ENCODE measurements at places on chromosomes 2 and 18. TPM values are rescaled to one million over a fixed set of nuclear protein-coding genes. Genes with fewer than 3 reads are reported as not detected.

Gene HSPE1
- 109 TPM for total RNA-seq

Gene SLC11A1
- not detected for total RNA-seq

Gene PRSS56
- not detected for total RNA-seq

Gene INO80C
- 4.3 TPM for total RNA-seq

Gene TGFBRAP1
- 11.6 TPM for total RNA-seq

Gene ATP8B1
- total RNA-seq: 5.4 TPM

Gene MOGAT1
- total RNA-seq: not detected

Gene SLC35F6
- 36.0 TPM for total RNA-seq

Gene WDR43
- total RNA-seq: 31.0 TPM

Gene CNDP1
- total RNA-seq: not detected

Gene PFN4
- not detected for total RNA-seq

Gene TFCP2L1
- not detected for total RNA-seq

Gene PCARE
- not detected for total RNA-seq

Gene MEIS1
- 8.1 TPM for total RNA-seq

Gene TUBB8B
- total RNA-seq: not detected

Gene RAD51AP2
- total RNA-seq: not detected

Gene XIRP2
- total RNA-seq: not detected

Gene DNAH7
- 0.12 TPM for total RNA-seq

Gene SKA1
- 0.62 TPM for total RNA-seq

Gene ATP5MC3
- 175 TPM for total RNA-seq

Gene CRYGC
- total RNA-seq: not detected

Gene AKAIN1
- total RNA-seq: not detected

Gene RIT2
- total RNA-seq: not detected

Gene NDUFV2
- total RNA-seq: 97.2 TPM
